Diencephalon (tissue), 1 donor: ENCODE measurements at places on chromosomes 2 and 18. TPM values are rescaled to one million over a fixed set of nuclear protein-coding genes. Genes with fewer than 3 reads are reported as not detected.

Gene ELOA2
- total RNA-seq: not detected

Gene PCARE
- 0.23 TPM for total RNA-seq

Gene SH3BP4
- total RNA-seq: 20.5 TPM

Gene ANKRD30B
- total RNA-seq: 3.9 TPM

Gene G6PC2
- total RNA-seq: not detected
